Calu3 (cell line): ENCODE measurements at places on chromosomes 4 and X. TPM values are rescaled to one million over a fixed set of nuclear protein-coding genes. Genes with fewer than 3 reads are reported as not detected.

GRCh38 chrX:30751497-30751896 lies 98.3 kb downstream of the GK start:
- no peak overlapping the region for H3K27ac ChIP-seq
- H3K4me1 ChIP-seq = no peaks in the 10 kb centered on the region
- no peaks in the 10 kb centered on the region for H3K36me3 ChIP-seq
- H3K4me3 ChIP-seq = no peak overlapping the region

DNA sequence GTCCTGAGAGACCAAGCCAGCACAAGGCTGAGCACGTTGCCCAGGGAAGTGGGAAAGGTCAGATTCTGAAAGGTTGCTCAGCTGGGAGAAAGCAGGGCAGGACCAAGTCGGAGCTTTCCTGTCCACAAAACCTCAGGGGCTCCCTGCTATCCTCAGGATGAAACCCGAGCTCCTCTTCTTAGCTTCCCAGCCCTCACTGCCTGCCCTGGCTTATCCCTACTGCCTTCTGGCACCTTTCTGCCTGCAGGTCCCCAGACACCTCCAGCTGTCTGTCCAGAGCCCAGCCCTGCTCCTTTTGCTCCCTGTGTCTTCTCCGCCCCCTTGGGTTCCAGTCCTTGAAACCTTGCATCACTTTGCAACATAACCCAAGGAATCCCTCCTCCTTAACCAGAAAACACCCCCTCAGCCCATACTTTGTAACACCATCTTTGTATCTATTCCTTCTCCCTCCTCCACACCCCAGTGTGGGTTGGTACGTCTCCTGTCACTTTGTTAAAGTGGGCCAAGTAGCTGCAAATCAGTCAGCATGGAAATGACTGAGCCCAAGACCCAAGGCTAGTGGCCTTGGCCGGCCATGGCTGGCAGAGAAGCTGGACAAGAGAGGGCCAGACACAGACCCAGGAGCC lies 20.0 kb upstream of the PRRG3 start:
- no peaks in the 10 kb centered on the region for H3K4me1 ChIP-seq
- no peak for DNase-seq
- no peak overlapping the region for H3K27ac ChIP-seq
- H3K4me3 ChIP-seq = no peak overlapping the region
- H3K27me3 ChIP-seq = peaks cover 50% of the 10 kb centered on the region

DNA sequence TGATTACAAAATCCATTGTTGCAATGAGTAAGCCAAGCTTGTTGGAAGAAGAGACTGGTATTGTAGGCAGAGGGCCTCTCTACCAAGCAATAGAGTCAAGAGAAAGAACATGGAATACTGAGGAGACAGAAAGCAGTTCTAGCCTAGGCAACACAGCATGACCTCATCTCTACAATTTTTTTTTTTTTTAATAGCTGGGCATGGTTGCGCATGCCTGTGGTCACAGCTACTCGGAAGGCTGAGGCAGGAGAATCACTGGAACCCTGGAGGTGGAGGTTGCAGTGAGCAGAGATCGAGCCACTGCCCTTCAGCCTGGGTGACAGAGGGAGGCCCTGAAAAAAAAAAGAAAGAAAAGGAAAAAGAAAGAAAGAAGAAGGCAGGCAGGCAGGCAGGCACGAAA lies 11.7 kb upstream of the ZBTB33 start:
- peaks cover 1% of the 10 kb centered on the region for H3K36me3 ChIP-seq
- no peak overlapping the region for H3K27ac ChIP-seq
- no peak overlapping the region for H3K4me3 ChIP-seq
- peaks cover 12% of the 10 kb centered on the region for H3K4me1 ChIP-seq
- no peaks in the 10 kb centered on the region for H3K27me3 ChIP-seq
- DNase-seq = no peak

DNA sequence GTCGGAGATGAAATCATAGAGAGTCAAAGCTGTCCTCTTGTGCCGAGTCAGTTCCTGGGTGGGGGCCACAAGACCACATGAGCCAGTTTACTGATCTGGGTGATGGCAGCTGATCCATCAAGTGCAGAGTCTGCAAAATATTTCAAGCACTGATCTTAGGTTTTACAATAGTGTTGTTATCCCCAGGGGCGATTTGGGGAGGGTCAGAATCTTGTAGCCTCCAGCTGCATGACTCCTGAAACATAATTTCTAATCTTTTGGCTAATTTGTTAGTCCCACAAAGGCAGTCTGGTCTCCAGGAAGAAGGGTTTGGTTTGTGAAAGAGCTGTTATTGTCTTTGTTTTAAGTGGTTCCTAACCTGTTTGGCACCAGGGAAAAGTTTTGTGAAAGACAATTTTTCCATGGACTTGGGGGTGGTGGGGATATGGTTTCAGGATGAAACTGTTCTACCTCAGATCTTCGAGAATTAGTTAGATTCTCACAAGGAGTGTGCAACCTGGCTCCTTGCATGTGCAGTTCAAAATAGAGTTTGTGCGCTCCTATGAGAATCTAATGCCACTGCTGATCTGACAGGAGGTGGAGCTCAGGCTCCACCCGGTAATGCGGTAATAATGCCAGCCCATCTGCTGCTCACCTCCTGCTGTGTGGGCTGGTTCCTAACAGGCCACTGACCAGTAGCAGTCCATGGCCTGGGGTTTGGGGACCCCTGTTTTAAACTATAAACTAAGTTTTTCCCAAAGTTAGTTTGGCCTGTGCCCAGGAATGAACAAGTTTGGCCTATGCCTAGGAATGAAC lies 29.2 kb downstream of the METAP1 start:
- peak overlapping the region; percentile 72 for H3K4me3 ChIP-seq
- peak overlapping the region; percentile 88 for H3K27ac ChIP-seq
- H3K36me3 ChIP-seq = no peaks in the 10 kb centered on the region

DNA sequence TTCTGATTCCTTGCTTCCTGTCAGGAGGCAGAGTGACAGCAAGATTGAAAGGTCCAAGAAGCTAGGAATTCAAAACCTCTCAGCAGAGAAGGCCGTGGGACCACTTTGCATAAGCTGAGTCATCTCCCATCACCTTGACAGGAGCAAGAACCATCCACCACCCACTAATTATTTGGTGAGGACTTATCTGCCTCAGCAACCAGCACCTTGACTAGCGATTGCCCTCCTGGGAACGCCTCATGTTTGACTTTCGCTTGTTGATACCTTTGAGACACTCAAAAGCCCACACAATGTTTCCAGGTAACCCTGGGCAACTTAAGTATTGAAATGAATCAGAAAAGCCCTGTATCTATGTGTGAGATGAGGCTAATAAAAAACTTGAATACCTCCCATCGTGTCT lies 233.5 kb upstream of the GYPA start:
- no peak for DNase-seq
- H3K4me3 ChIP-seq = no peak overlapping the region
- no peaks in the 10 kb centered on the region for H3K27me3 ChIP-seq
- H3K36me3 ChIP-seq = no peaks in the 10 kb centered on the region

TNIP2 gene
- 17.5 and 18.7 TPM in 2 replicates for total RNA-seq

ZNF711 gene
- total RNA-seq = 6.0 and 8.0 TPM in 2 replicates

CORIN gene
- total RNA-seq = 0.07 TPM in 1 of 2 replicates, not detected in the other
